Purkinje cell (primary cell): ENCODE measurements at places on chromosomes 6 and 20. TPM values are rescaled to one million over a fixed set of nuclear protein-coding genes. Genes with fewer than 3 reads are reported as not detected.

The ADGRB3 gene
- 135 and 137 TPM in 2 replicates for polyA plus RNA-seq

The MAS1L gene
- polyA plus RNA-seq = not detected in 2 replicates

The KIAA1586 gene
- polyA plus RNA-seq = 41.7 and 62.9 TPM in 2 replicates

The RSPO3 gene
- polyA plus RNA-seq = 69.2 and 85.3 TPM in 2 replicates

The EYA4 gene
- not detected in 2 replicates for polyA plus RNA-seq

The THBD gene
- not detected in 2 replicates for polyA plus RNA-seq

The MEI4 gene
- polyA plus RNA-seq = 1.1 and 2.1 TPM in 2 replicates

The PPIL6 gene
- polyA plus RNA-seq = 16.7 and 18.1 TPM in 2 replicates

The FOXQ1 gene
- polyA plus RNA-seq = 1.8 and 2.5 TPM in 2 replicates

The LKAAEAR1 gene
- polyA plus RNA-seq = not detected in 2 replicates

The NINL gene
- polyA plus RNA-seq = 0.27 and 1.1 TPM in 2 replicates

The L3MBTL3 gene
- polyA plus RNA-seq = 0.48 and 1.2 TPM in 2 replicates

The DEFB118 gene
- not detected in 2 replicates for polyA plus RNA-seq

The TTPAL gene
- 3.4 and 6.2 TPM in 2 replicates for polyA plus RNA-seq

The ASIP gene
- polyA plus RNA-seq = not detected in 2 replicates

The RAET1E gene
- polyA plus RNA-seq = 0.34 TPM in 1 of 2 replicates, not detected in the other

The RHAG gene
- not detected in 2 replicates for polyA plus RNA-seq

The GRM4 gene
- polyA plus RNA-seq = 2.1 and 5.2 TPM in 2 replicates

The DEF6 gene
- 0.66 and 2.3 TPM in 2 replicates for polyA plus RNA-seq

The CD109 gene
- polyA plus RNA-seq = 0.51 TPM in 1 of 2 replicates, not detected in the other

The GRIK2 gene
- polyA plus RNA-seq = 12.0 and 15.1 TPM in 2 replicates

The KCNK15 gene
- 0.58 and 2.7 TPM in 2 replicates for polyA plus RNA-seq
